ENCODE measurements at places on chromosomes 1 and 21.

- DNase-seq, result no peak
Measured at GRCh38 chr1:213573648-213574009, 414.1 kb upstream of the PROX1 start.

- DNase-seq, result no peak
Measured at GRCh38 chr1:116918714-116919357, 9.1 kb downstream of the PTGFRN start.

DNA sequence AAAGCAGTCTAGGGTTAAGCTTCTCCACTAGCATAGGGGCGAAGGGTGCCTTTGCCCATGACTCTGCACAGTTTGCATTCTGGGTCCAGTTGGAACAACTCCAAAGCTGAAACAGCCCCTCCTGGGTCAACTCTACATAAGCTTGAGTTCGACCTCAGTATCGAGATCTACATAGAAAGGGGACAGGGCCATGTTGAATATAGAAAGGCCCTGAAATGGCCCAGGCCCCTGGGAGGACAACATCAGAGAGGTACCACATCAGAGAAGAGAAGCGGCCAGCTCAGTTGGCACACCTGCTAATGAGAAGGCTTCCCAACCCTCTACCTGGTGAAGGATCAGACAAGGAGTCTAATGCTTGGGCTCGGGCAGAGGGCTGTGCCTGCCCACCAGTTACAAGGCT is 1.6 kb downstream of the DENND2D start:
- DNase-seq, result no peak

- no peak for DNase-seq
Measured at GRCh38 chr1:106889583-106889982, 166.9 kb upstream of the PRMT6 start.

DNA sequence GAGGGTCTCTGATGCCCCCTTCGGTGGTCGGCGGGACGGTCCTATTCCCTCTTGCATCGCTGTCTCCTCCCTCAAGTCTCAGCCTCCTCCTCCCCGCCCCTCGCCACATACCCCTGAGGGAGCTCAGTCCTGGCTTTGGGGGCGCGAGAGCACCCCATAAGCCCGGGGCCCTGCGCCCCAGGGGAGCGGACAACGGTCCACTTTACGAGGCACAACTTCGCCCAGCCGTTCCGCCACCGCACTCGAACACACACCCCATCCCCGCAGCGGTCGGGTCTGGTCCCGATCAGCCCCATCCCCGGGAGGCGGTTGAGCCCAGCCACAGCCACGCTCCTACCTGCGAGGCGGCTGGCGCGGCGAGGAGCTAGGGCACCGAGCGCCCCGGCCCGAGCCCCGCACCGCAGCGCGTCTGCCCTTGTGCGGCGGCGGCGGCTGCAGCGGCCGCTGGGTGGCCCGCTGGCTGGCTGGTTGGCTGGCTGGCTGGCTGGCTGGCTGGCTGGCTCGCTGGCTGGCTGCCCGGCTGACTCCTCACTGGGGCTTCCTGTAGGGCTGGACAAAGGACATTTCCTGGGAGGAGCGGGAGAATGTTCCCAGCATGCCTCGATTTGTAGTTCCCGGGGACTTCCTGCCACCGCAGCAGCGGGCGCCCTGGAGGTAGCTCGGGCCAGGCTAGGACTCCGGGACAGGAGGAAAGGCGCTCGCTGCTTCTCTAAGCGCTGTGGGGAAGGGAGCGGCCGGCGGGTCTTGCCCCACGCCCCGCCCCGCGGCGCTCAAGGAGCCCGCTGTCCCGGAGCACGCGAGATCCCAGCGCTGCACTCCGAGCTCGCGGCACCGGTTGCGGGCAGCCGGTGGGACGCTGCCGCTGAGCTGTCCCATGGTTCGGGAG is at the start of gene ZNF697:
TSS of gene ZNF697 (minus strand) at position 533 of the 886 bp plus-strand sequence. CDS start 22,166 bp downstream, outside the sequence.
- DNase-seq, result peak; percentile 97

DNA sequence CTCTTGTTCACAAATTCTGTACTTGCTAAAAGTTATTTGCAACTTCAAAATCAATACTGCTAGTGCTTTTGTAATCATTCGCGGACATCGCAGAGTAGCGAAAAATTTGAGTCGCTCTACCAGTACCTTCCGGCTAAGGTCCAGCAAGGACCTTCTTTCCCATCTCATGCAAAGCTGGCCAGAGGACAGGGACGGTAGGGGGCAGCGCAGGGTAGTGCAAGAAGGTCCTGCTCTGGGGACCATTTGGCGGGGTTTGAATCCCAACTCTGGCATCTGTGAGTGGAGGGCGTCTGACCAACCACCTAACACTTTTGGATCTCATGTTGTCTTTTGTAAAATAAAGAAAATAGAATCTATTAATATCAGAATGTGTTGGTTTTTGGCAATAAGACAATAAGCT is 258.3 kb downstream of the SPATA17 start:
- DNase-seq, result no peak

DNA sequence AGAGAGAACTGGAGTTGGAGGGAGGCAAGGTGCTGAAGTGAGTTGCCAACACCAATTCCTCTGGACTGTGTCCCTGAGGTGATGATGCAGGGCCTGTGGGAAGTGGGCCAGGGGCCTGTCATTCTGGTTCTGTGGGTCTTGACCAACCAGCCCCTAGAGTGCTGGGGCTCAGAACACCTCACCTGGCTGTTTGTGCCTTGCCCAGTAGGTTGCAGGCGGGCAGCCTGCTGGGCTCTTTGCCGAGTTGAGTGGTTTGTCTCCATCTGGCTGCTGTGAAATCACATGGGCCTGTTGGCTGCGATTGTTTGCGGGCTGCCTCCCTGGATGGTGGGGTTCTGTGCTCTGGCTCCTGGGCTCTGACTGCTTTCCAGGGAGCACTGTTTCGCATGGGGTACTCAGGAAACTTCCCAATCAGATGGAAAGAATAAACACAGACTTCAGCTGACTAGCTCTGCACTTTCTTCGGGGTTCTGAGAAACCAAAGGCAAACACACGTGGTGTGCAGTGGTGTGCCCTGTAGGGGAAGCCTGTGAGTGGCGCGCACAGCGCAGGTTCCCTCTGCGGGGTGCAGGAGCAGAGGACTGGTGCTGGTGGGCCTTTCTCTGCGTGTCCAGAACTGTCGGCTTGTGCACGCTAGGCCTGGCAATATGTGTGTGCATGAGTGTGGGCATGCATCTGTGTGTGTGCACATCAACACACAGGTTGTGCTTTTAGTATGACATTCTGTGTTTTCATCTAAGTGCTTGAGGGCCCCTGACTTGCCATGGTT is 95.1 kb downstream of the RHOU start:
- DNase-seq, result no peak

DNA sequence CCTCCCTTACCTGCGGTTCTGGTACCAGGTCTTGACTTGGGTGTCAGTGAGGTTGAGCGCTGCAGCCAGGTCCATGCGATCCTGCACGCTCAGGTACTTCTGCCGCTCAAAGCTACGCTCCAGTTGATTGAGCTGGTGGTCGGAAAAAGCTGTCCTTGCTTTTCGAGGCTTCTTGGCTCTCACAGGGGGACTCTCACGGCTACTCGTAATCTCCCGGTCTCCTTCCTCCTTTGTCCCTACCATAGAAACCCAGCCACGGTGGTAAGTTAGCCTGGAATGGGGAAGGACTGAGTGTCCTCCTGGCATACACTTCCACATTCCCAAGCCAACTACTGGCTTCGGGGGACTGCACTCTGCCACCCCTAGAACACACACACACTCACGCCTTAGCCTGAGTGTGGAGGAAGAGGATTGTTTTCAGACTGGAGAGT is 2.6 kb downstream of the BARHL2 start:
- no peak for DNase-seq

DNA sequence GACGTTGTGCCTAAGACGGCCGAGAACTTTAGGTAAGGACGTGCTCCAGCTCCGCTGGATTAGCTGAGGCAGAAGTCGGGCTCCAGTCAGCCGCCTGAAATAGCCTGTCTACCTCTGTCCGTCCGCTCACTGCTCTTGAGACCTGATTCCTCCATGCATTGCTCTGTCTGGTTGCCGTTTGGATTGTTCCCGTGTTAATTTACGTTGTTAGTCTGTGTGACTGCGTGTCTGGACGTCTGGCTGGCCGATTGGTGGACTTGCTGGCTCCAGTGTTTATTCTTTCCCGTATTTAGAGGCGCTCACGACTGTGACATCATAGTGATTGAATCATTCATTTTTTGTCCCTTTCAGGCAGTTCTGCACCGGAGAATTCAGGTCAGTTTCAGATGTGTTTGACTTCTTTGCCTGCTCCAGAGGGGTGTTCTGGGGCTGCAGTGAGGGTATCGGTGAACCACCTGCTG is 684 bp downstream of the PPIH start:
- DNase-seq, result no peak

GRCh38 chr1:195964516-195964915 is 643.7 kb downstream of the KCNT2 start:
- DNase-seq, result no peak

DNA sequence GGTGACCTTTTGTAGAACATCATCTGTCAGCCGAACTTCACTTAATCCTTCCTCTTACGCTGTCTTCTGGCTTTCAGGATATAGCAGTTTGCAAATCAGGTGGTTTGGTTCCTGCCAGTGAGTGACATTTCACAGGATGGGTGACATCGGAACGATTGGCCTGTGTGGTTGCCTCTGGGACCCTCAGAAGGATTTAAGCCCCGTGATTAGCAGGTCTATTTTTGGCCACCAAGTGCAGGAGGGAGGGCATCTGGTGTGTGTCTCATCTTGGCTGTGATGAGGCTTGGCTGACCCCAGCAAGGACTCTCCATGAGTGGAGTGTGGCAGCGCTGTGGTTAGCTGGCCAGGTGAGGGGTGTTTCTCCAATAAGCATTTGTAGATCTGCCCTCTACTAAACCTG is 407.6 kb upstream of the VAMP3 start:
- no peak for DNase-seq

DNA sequence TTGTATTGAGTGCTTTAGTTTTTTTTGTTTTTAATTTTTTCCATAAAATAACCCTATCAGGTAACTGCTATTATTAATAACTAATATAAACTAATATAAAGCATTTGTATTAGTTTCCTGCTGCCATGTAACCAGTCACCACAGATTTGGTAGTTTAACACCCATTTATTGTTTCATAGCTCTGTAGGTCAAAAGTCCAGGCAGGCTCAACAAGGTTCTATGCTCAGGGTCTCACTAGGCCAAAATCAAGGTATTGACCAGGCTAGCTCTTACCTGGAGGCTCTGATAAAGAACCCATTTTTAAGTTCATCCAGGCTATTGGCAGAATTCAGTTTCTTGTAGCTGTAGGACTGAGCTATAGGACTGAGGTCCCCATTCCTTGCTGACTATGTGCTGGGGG is 189.4 kb downstream of the DAB1 start:
- DNase-seq, result no peak

DNA sequence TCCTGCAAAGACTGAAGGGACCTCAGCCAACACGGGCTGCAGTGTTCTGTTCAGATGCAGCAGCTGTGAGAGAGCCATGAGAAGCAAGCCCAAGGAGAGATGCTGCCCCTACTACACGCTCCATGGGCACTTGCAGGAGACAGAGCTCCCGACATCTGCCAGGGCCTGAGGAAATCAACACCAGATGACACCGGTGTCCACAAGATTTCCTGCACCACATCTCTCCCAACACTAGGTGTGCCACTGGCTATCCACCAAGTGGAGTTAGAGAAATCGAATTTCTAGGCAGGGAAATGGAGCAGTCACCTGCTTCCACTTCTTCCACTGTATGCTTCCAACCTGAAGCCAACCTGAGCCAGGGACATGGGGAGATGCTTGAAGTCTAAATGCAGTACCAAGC is 445.3 kb downstream of the RWDD3 start:
- DNase-seq, result no peak

DNA sequence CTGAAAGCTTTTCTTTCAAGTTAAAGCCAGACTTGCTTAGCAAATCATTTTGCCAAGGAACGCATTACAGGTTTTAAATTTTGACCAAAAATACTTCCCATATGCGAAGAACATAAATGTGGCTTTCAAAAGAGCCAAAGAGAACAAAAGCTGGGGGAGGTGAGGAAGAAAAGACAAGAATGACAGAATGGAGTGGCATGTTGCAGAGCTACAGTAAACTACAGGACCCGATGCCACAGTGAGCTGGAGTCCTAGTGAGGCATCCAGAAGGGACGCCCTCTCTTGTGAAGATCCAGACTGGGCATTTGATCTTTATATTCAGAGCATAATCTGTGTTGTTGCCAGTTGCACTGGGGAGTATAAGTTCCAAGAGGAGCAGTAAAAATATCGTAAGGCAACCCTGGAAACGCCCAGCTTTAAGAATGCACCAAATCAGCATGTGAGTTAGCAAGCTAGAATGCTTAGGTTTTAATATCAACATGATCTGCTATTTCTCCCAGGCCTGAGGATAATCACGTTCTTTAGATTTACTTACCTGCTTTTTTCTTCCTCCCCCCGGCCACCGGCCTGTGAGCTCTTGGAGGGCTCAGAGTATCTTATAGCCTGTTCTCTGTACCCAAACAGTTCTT is 48.4 kb upstream of the HOOK1 start:
- DNase-seq, result no peak

- no peak for DNase-seq
Measured at GRCh38 chr1:183100361-183100974, 77.2 kb downstream of the LAMC1 start.

GRCh38 chr1:164559342-164560051 is 513 bp downstream of the PBX1 start:
- DNase-seq, result peak; percentile 74

- DNase-seq, result no peak
Measured at GRCh38 chr21:15293240-15293639, 228.4 kb upstream of the NRIP1 start.

DNA sequence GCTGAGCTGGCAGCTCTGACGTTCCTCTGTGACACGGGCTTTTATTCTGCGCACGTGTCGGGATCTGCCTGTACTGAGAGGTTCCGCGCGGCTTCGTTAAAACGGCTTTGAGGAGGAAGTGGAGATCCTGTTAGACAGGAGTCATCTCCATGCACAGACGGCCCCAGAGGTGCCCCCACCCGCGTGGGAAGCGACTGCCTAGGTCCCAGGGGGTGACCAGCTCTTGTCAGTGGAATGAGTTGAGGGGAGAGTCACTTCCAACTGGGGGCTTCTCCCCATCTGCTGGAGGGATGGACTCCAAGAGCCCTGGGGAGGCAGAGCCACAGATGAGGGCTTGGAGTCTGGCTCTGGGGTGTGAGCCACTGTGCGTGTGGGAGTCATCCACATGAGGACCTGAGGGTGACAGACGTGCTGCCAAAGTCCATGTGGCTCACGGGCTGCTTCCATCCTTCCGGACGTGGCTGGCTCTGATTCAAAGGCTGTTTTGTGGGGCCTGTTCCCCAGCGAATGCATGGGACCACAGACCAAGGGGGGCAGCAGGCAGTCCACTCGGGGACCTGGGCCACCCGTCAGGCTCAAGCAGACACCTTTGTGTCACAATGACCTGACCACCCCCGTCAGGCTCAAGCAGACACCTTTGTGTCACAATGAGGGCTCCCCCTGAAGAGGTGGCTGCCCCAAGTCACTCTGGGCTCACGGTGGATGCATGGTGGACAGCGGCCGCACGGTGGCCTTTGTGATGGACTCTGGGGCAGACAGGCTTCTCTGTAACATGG is 26.8 kb downstream of the PTTG1IP start:
- no peak for DNase-seq

DNA sequence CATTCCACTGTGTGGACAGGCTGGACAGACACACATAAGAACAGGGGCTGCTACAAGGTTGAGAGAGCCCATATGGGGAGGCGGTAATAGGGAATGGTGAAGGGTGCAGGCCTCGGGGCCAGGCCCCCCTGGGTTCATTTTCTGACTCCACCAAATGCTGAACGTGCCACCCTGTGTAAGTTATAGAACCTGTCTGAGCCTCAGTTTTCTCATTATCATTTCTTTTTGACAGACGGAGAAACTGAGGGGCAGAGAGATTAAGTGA is 569.5 kb downstream of the PTPRU start:
- peak; percentile 14 for DNase-seq
